ENCODE measurements at places on chromosomes 3 and 15.

- DNase-seq = no peak
These were observed 77.4 kb downstream of the SMAD6 start for GRCh38 chr15:66779331-66780009.

- DNase-seq = no peak
These were observed 193.4 kb upstream of the RASGRP1 start for GRCh38 chr15:38758043-38758442.

DNA sequence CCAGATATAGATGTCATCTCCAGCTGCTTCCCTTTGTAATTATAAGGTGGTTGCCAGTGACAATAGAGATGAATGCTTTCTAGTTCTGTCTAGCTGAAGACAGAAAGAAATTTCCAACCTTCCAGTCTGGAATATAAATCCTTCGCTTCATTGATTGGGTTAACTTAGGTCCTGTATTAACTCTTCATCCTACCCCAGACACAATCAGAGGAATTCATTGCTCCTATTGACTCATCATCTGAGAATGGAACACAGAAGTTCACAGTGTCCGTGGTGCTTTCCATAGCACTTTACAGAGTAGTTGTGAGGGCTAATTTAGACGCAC is 241.4 kb downstream of the NFKBIZ start:
- DNase-seq = no peak

DNA sequence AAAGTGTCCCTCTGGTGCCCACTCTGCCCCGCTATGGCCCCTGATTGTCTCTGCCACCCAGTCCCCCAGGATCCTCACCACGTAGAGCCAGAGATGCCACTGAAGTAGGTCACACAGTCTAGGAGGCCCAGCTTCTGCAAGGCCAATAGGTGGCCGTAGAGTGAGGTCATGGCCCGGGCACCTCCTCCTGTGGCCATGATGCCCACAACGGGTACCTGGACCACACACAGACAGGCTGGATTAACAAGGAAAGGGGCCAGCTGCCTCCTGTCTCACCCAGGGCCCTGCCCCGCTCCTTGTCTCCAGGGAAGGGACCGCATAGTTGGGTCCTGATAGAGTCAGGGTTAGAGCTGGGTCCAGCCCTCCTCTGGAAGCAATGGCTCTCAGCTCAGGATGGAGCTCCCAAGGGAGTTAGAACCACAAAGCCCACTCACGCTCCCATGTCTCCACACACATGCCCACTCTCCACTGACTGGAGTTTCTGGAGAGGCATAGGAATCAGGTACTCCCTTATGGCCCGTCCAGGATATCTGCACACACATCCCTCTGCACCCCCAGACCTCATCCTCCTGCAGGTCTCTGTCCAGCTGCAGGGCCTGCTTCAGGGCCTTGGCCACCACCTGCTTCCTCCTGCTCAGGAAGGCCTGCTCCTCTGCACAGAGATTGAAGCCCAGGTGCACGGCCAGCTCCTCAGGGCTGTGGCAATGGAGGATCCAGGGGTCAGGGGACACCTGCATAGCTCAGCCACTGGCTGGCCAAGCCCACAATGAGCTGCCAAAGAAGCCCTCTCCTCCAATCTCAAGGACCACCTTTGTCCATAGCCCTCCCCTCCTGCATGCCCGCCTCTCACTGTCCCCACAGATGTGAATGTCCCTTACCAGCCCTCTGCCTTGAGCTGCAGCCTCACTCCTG is 13.2 kb downstream of the PLA2G4D start:
- no peak for DNase-seq

DNA sequence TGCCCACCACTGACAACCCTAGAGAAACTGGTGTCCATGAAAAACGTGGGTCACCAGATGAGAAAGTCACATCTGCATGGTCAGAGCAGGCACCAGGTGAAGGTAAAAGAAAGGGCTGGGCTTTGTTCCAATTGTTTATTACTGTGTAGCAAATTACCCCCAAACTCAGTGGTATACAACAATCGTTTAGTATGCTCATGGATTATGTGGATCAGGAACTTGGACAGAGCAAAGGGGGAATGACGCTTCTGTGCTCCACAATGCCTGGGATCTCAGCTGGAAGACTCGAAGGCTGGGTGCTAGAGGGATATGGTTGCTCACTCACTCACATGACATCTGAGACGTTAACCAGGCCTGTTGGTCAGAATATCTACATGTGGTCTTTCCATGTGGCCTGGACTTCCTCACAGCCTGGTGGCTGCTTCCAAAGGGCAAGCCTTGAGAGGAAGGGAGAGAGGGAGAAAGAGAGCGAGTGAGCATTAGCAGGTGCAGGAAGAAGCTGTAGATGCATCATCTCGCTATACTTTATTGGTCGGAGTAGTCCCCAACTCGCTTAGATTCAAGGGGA is 44.9 kb downstream of the LPP start:
- DNase-seq = no peak

DNA sequence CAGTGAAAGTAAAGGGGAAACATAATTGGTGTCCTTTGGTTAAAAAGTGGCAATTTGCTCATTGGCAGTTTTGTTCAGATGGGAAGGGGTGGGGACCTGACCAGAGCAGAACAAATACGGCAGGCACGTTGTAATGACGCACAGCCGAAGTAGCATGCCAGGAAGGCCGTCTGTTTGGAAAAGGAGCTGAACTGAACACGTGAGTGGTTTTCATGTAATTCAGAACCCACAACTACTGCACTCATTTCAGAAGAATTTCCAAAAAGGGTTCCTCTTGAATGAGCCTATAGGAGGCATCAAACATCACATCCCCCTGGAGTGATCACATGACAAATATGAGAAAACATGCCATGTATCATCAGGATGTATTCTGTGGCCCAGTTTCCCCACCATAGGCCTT is 42.9 kb upstream of the LMCD1 start:
- DNase-seq = no peak

- no peak for DNase-seq
These were observed 850.0 kb downstream of the DIPK2A start for GRCh38 chr3:144821583-144821982.

DNA sequence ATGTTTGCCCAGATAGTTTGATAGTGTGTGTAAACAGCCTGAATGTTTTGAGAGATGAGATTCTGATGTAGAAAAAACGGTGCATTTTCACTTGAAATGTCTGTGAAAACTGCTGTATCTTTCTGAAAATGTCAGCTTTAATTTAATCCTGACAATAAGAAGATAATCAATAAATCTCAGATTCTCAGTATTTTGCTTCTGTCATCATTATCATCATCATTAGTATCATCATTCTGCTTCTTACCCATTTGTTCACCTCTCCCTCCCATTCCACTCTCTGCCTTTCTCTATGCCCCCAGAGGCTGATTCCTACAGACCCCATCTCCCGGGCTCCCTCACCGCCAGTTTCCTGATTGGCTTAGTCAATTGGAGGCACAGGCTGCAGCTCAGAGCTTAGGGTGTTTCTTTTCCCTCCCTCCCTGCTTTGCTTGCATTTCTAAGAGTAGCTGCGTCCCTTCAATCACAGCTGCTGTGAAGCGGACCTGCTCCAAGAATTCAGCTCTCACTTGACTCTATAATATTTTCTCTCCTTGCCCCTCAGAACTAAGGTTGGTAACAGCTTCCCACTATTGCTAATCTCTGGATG is 8.2 kb upstream of the SNTN start:
- DNase-seq = no peak

Measured in CD14-positive monocyte (primary cell).